ENCODE measurements at places on chromosomes 12 and 14. TPM values are rescaled to one million over a fixed set of nuclear protein-coding genes. Genes with fewer than 3 reads are reported as not detected.

GRCh38 chr12:50085615-50086072, 502 bp downstream of the SMARCD1 start:
- no peak for DNase-seq

DNA sequence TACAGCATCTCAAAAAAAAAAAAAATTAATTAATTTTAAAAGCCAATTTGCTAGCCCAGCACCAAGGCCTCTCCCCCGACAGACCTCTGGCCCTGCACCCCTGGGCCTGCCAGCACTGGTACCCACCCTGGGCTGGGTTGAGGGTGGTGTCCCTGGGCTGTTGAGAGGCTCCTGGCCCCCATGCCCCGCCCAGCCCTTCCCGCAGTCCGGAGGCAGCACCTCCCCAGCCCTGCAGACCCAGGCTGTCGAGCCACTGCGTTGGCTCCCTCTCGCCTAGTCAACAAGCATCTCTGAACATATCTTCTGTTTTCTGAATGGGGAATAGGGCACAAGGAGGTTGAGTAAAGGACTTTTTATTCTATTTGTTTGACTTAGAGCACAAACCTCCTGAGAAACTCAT, 87.1 kb downstream of the FBXL14 start:
- no peak for DNase-seq

DNA sequence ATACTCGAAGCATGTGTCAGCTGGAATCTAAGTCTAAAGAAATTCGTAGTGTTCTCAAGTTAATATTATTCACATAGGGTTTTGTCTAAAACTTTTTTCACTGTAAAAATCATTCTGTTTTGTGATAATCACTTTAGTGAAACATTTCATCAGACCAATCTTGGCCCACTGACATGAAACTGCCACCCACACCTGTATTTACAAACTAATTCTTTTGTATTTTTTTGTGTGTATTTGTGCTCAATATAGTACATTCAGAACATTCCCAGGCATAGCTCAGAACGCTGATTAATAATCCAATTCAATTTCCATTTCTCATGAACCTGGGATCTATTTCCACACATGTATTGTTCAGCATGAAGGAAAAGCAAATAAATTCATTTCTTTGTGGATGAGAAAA, 191.7 kb downstream of the RASSF9 start:
- no peak for DNase-seq

Gene FGF23
- 0.05 TPM for polyA plus RNA-seq

Gene ZFHX2
- 9.6 TPM for polyA plus RNA-seq

- DNase-seq = no peak
Observed at GRCh38 chr14:68111097-68111852, 291.7 kb downstream of the RAD51B start.

Gene PAX9
- 0.33 TPM for polyA plus RNA-seq

GRCh38 chr12:124411953-124412645, 117.2 kb downstream of the RFLNA start:
- no peak for DNase-seq

Gene FERMT2
- 183 TPM for polyA plus RNA-seq

DNA sequence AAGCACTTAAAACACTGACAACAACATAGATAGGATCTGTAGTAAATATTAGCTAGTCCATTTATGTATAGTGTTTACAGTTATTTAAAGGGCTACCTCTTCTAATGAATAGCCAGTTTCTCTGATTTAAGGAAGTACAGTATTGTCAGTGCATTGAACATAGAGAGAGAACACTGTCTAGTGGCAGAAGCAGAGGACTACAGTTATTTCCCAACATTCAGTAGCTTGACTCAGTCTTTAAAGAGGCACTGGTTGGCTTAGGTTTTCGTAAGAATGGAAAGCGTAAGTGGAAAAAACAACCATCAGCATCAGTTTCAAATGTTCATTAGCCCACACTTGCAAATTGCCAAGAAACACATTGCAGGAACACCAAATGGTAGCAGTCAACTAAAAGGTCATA, 125.0 kb upstream of the HMGA2 start:
- DNase-seq = no peak

Gene LRCOL1
- polyA plus RNA-seq = 2.4 TPM

GRCh38 chr12:59823567-59823966, 227.7 kb downstream of the SLC16A7 start:
- no peak for DNase-seq

GRCh38 chr12:14326699-14327098, 38.8 kb upstream of the ATF7IP start:
- DNase-seq = no peak

GRCh38 chr12:88716240-88716639, 136.0 kb upstream of the KITLG start:
- no peak for DNase-seq

Gene CEBPE
- 0.08 TPM for polyA plus RNA-seq

DNA sequence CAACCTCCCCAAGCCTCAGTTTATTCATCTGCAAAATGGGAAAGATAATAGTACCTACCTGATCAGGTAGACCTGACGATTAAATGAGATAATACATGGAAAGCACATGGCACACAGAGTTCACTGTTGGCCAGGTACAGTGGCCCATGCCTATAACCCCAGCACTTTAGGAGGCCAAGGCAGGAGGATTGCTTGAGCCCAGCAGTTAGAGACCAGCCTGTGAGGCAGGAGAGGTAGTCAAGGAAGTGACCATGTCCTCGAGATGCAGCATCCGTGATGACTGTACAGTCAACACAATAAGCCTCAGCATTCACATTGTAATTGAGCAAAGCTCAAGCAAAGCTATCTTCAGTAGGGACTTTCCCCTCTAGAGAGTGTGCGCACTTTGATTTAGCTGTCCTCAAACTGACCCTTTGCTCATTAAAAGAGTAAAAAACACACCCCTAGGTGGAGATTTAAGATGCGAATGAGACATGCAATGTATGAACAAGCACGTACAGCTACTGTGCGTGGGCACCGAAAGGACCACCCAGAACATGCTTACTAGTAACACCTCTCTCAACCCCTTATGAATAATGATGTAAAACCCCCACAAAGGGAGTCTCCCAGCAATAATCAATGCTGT, 9.9 kb downstream of the ISCU start:
- no peak for DNase-seq

DNA sequence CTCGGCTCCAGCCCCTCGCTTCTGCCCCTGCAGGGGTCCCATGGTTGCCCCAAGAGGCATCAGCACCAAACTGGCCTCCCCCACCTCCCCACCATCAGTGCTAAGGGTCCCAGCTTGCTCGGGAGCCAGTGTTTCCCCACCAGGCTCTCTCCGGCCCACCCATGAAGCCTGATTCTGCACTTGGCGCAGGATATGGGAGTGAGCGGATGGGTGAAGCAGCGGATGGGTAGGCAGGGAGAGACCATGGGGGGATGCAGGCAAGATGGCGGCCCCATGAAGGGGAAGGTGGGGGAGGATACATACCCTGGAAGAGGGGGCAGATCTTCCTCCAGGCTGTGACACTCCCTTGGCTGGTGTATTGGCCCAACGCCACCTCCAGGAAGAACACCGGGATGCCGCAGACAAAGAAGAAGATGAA, 9.7 kb downstream of the SLC6A12 start:
- no peak for DNase-seq

- no peak for DNase-seq
Observed at GRCh38 chr14:38137005-38137404, 70.7 kb upstream of the SSTR1 start.

- no peak for DNase-seq
Observed at GRCh38 chr12:65935906-65936901, 111.9 kb downstream of the HMGA2 start.

GRCh38 chr12:52518574-52519386, 1.4 kb downstream of the KRT5 start:
- no peak for DNase-seq

Gene NTF3
- polyA plus RNA-seq = 4.1 TPM

GRCh38 chr14:53043027-53043581, 92.3 kb upstream of the FERMT2 start:
- DNase-seq = no peak

- DNase-seq = no peak
Observed at GRCh38 chr14:71684323-71684722, 247.9 kb upstream of the RGS6 start.

DNA sequence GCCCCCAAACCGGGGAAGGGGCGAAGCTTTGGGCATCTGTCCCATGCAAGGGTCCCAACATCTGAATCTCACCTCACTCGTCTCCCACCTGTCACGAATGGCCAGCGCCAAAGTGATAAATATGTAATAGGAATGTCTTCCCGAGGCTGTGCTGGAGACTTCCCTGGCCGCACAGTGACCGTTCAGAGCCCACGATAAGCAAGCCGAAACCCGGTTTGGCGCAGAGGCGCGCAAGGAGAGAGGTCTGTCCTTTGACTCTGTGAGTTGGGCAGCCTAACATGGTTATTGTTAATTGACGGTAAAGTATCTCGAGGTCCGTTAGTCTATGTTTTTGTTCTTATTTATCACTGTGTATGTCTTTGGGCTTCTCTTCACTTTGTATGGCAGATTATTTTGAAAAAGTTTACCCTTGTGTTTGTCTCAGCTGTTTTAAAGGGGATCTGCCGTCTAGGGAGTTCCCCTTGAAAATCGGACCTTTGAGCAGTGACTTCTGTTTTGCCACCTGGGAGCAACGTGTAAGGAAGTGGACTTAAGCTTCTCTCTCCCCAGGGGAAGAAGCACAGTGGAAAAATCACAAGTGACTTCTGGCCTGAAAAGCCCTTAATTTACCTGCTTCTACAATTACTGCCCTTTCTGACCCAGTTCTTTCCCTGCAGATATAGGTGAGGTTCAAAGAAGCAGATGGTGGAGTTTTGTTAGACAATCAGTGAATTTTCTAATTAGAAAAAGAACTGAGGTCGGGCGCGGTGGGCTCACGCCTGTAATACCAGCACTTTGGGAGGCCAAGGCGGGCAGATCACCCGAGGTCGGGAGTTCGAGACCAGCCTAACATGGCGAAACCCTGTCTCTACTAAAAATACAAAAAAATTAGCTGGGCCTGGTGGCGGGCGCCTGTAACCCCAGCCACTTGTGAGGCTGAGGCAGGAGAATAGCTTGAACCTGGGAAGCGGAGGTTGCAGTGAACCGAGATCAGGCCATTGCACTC, 1.1 kb upstream of the TM9SF1 start:
- peak; percentile 5 for DNase-seq

GRCh38 chr14:80627745-80628144, 313.8 kb downstream of the CEP128 start:
- DNase-seq = no peak

GRCh38 chr12:55982319-55982936, 8.6 kb downstream of the RAB5B start:
- DNase-seq = no peak

Gene KRT83
- polyA plus RNA-seq = not detected

GRCh38 chr12:68367903-68368302, 35.7 kb upstream of the MDM1 start:
- DNase-seq = no peak

DNA sequence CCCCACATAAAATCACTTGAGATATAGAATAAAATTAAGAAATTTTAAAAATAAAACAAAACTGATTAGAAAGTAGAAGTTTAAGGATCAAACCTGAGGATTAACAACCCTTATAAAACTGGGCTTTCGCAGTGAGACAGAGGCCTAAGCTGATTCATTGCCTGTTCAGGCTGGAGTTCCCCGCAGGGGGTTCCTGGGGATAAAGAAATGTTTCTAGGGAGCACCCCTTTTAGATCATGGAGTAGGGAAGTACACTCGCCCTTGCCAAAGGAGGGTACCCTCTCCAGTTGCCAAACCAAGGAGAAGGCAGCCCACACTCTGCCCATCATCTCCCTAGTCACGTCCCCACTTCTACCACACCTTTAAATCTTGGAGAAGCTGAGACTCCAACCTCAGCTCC, 6.8 kb downstream of the GLIPR1 start:
- no peak for DNase-seq

DNA sequence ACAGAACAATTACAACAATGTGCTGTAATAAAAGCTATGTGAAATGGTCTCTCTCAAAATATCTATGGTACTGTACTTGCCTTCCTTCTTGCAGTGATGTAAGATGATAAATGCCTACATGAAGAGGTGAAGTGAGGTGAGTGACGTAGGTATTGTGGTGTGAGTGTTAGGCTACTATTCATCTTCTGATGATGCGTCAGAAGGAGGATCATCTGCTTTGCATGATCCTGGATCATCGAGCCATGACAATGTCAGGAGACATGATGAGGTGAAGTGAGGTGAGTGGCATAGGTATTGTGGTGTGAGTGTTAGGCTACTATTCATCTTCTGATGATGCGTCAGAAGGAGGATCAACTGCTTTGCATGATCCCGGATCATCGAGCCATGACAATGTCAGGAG, 105.8 kb downstream of the KCNC2 start:
- DNase-seq = no peak

Gene RAPGEF3
- polyA plus RNA-seq = 61.2 TPM

- no peak for DNase-seq
Observed at GRCh38 chr14:20328705-20329104, 4.4 kb downstream of the CCNB1IP1 start.

DNA sequence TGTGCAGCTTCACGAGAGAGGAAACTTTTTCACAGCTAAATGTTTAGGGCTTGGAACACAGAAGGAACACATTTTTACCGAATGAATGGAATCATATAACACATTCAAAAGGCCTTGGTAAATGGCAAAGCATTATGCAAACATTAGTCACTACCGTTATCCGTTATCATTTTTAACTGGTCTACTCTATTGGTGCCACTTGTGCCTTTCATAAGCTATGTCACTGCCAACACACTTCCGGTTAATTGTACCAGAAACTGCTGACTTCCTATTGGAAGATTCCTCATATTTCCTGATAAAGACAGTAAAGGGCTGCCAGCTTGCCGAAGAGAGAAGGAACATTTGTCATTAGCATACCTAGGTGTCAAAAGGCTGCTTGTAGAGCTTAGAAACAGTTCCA, 169.2 kb downstream of the APAF1 start:
- no peak for DNase-seq

DNA sequence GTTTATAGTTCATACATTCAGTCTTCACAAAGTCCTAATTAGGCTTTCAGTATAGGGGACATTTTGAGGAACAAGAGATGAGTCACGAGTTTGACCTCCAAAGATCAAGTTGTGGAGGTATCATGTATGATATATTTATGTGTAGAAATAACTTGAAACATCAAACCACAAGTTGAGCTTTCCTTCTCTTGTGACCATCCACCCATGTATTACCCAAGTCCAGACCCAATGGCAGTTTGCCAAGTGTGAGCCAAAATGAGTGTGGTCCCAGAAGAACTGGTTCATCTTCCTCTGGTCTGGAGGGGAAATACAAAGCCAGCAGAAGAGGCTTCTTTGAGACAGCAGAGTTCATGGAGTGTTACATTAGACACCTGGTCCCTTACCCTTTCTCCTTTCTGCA, 104.9 kb downstream of the ATP23 start:
- DNase-seq = no peak

GRCh38 chr14:103519043-103519836, 3.4 kb downstream of the CKB start:
- DNase-seq = no peak

Gene OR6C2
- not detected for polyA plus RNA-seq

DNA sequence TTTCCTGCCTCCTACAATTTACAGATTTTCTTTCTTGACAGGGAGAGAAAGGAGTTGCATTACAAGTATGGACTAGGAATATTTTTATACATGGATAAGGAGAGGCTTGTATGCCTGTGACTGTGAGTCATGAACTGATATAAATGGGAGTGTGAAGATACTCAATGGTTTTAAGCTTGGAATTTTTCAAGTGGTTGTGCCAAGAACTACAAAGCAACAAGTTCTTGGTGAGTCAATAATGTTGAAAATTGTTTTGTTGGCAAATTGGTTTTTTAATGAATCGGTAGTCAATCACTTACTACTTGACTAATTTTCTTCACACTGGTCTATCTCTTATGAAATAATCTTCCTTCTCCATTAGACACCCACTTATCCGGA, 58.9 kb upstream of the HMGA2 start:
- no peak for DNase-seq

Gene ACOT6
- 0.25 TPM for polyA plus RNA-seq

GRCh38 chr12:88833641-88834116, 253.4 kb upstream of the KITLG start:
- DNase-seq = no peak

Gene TMTC1
- 26.2 TPM for polyA plus RNA-seq
